ENCODE measurements at places on chromosomes 4 and X.

DNA sequence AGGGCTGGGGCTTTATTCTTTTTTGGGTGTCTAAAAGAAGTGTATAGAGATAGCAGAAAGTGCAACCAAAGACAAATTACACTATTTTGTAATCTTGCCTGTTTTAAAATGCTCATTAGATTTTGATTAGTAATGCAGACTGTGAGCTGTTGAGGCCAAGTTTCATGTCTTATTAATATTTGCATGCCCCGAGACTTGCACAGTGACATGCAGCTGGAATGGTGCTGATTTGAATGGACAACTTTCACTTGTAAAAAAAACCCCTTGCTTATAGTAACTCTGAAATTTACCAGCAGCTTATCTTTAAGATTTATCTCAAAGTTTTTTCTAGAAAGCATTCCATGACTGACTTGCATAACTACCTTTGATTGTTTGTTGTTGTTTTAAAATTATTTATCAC lies 835.1 kb upstream of the IGFBP7 start:
- no peak for DNase-seq

GRCh38 chrX:35040871-35041270 lies 98.3 kb downstream of the FAM47B start:
- DNase-seq, result no peak

DNA sequence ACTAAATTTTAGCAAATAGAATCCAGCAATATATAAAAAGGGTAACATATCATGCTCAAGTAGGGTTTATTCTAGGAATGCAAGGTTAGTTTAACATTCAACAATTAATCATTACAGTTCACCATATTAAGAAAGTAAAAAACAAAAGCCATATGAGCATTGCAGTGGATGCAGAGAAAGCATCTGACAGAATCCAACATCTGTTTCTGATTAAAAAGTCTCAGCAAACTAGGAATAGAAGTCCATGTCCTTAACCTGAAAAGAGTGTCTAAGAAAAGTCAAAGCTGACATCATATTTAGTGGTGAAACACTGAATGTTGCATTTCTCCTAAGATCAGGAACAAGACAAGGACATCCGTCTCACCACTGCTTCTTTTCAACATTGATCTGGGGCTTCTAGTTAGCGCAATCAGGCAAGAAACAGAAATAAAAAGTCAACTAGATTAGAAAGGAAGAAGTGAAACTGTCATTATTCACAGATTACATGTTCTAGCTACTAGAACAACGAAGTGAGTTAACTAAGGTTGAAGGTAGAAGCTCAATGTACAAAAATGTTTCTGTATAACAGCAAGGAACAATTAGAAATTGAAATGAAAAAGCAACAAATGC lies 49.3 kb downstream of the MRPL1 start:
- no peak for DNase-seq

- DNase-seq, result no peak
Measured at GRCh38 chr4:102758241-102759160, 2.3 kb downstream of the MANBA start.

DNA sequence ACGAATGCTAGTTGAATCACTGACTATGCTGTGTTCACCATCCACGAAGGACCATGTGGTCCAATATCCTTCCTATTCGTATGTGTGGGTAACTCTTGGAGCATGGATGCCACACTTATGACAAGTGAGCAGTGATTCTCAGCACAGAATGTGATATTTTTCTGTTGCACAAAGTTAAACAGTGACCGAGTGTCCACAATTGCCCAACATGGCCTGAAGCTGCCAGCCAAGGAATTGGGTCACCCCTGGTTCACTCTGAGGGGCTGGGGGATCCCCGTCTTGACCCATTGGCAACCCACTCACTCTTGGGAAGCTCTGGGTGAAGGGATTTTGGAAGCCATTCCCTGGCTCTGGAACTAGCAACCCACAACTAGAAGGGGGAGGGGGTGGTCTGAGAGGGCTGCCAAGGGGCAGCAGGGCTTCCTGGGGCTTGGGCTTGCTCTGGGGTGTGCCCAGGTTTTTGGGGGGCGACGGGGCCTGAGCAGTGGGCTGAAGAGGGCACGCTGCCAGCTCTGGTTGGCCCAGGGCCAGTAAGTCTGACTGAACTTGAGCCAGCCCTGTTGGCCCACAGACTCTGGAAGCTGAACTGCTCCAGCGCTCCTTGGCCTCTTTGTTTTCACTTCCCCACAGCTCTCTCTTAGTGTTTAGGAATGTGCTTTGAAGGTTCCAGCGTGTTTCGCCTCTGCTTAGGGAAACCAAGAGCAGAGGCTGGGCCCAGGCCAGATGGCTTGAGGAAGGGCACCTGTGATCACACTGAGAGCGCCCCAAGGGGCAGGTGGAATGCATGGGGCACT lies 43.1 kb upstream of the BCOR start:
- no peak for DNase-seq

- no peak for DNase-seq
Measured at GRCh38 chr4:124188595-124188994, 523.9 kb downstream of the ANKRD50 start.

DNA sequence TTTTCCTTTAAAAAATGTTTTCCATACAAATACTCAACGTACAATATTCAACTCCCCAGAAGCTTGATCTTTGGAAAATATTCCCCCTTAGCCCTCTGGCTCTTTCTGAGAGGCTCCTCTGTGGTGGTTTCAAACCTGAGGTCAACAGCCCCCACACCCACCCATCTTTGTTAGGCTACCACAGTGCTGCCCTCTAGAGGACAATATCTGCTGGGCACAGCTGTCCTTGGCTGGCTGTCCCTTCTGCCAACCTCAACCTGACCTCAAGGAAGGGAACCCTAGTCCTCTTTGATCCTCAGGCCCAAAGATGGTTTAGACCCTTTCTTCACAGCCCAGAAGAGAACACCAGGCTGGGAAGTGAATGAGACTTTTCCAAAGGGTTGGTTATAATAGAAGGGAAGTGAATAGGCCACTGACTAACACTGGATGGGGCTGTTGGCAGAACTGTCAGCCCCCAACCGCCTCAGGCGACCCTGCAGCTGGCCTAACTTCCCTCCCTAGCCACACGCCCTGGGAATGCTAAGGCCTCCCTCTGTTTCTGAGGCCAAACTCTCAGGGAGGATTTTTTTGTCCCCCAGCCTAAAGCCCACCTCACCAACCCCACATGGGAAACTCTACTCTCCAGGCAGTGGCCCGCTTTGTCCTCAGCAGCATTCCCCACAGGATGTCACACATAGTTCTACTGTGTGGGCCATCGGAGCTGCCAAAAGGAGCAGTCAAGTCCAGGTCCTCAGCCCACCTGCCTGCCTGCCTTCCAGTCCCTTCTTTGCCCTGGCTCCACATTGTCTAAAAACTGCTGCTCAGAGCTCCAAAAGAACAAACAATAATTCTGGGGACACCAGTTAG lies 34.3 kb downstream of the NYX start:
- DNase-seq, result no peak

DNA sequence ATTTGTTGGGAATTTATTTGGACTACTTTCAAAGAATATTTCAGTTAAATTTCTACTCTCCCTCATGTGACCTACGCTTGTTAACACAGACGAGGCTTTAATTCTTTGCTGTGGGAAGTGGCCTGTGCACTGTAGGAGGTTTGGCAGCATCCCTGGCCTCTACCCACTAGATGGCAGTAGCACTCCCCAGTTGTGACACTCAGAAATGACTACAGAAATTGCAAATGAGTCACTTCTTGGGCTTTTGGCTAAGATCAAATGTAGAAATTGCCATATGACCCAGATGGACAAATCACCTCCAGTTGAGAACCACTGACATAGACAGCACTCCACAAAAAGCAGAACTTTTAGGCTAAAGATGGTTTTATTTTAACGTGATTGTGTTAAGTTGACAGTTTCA lies 22.1 kb downstream of the PIR start:
- no peak for DNase-seq

DNA sequence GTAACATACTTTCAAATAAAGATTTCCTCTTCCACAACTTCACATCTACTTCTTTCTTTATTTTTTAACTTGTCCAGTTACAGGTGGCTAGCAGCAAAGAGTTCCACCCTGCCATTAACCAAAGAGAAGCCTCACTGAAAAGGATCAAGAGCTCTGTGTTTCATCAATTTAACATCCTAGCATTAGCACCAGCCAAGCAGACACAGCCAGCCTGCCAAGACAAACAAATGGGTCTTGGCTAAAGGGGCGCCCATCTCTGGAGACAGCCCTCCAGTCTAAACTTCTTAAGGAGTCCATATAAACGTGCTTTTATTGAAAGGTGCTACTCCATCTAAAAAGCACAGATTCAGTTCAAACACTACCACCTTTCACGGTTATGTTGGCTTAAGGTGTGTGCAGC lies 105.3 kb downstream of the ADAMTS3 start:
- DNase-seq, result no peak

DNA sequence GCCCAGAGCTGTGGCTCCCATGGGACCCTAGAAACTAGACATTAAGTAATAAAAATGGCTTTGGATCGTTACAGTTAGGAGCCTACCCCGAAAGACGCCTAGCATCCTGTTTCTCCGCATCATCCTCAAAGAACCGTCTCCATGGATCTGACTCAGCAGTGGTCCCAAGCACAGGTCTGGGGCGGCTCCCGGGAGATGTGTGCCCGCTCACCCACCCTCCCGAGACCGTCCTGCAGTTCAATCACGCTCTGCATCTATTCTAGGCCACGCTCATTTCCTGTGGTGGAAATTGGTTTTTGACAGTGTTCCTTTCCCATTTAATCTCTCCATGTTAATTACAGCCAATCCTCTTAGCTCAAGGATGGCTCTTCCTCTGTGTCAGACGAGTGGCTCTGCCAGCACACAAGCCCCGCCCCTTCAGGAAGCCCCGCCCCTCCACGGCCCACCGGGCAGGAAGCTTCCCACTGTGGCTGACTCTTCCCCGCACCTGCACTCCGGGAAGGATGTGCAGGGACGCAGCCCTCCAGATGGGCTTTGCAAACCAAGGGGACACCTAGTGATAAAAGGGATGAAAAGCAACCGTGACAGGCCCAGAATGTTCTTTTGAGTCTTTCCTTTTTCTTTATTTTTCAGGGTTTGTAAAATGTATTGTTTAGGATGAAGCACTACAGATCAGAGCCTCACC lies 34.5 kb upstream of the HELT start:
- DNase-seq, result no peak

DNA sequence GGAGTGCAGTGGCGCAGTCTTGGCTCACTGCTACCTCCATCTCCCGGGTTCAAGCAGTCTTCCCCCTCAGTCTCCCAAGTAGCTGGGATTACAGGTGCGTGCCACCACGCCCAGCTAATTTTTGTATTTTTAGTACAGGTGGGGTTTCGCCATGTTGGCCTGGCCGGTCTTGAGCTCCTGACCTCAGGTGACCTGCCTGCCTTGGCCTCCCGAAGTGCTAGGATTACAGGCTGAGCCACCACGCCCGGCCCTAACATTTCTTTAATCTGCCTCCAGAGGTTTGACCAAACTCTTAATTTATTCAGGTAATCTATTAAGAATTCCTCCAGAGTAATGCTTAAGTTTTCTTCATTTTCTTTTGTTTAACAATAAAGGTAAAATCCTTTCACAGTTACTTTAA lies 171.0 kb downstream of the RAPGEF2 start:
- DNase-seq, result no peak

DNA sequence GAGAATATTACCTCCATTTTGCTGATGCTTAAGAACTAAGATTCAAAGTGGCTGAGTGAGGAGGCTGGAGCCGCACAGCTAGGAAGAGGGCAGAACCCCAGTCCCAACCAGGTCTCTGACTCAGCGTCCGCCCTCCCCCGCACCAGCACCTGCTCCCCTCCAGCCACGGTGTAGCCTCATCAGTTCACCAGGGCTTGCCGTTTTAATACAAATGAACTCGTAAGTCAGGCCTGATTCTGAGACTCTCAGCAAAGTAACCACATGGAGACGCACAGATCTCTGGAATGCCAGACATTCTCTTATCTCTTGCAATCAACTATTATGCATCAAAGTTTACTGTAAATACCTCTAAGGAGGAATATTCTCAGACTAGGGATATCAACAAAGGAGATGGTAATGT lies 52.4 kb downstream of the ENPP6 start:
- peak; percentile 64 for DNase-seq

DNA sequence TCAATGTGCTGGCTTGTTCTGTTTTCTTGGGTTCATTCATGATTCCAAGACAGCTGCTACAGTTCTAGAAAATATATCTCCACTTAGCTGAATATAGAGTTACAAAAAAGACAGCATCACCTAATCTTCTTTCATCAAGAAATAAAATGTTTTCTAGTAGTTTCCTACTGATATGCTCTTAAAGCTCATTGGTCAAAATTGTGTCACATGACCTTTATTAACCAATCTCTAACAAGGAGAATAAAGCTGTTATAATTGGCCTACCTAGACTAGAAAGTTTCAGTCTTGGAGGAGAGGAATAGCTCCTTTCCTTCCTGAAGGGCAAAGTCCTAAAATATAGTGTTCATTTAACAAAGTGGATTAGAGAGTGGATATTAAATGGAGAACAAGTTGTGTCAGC lies 8.1 kb upstream of the PCDH18 start:
- DNase-seq, result no peak

DNA sequence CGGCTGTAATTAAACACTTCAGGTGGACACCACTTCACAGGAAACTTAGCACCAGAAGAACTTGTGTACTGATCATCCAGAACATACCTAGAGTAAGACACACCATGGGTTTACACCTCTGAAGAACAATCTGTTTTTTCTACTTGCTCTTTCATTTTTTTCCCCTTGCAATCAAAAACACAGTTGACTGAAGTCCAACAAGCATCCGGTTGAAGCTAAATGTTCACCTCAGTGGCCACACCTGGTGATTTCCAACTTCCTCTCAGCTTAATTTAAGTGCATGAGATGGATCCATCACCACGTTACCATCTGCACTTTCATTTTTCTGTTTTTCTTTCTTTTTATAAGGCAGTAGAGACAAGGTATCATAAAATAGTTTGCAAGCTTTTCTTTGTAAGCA lies 4.9 kb upstream of the TXK start:
- no peak for DNase-seq

GRCh38 chrX:97322401-97322800 lies 438.7 kb downstream of the RPA4 start:
- no peak for DNase-seq

- DNase-seq, result no peak
Measured at GRCh38 chrX:122869171-122869570, 314.9 kb upstream of the GRIA3 start.

DNA sequence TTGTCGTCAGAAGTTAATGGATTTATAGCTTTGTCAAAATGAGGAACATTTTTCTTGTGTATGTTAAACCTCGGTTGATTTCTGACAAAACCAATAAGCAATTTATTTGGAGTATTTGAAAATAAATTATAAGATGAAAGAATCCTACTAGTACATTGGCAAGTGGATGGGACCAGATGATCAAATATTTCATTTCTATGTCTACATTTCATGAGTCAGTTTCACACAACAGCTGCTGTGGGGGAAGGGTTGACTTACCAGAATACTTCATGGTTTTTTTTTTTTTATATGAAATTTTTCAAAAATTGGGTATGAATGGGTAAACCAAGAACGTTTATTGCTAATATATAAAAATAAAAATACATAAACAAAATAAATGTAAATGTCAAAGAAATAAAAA lies 39.4 kb downstream of the RAPGEF2 start:
- no peak for DNase-seq

DNA sequence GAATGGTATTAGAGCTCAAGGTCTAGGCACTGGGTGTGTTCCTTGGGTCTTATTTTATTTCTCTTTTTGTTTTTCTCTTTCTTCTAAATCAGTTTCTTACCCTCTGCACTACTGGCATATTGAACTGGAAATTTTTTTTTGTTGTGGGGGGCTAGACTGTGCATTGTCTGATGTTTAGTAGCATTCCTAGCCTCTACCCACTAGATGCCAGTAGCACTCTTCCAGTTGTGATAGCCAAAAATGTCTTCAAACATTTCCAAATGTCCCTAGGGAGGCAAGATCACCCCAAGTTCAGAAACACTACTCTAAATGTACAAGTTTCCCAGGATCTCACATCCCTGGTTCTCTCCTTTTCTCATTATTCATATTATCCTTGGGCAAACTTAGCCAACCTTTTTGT lies 69.8 kb upstream of the AMOT start:
- no peak for DNase-seq
